Stimulated activated CD4-positive, alpha-beta T cell treated with anti-CD3 and anti-CD28 coated beads, Interleukin-15, amount 100 ng/mL, for 1 hour (primary cell): ENCODE measurements at places on chromosomes 11 and 22.

DNA sequence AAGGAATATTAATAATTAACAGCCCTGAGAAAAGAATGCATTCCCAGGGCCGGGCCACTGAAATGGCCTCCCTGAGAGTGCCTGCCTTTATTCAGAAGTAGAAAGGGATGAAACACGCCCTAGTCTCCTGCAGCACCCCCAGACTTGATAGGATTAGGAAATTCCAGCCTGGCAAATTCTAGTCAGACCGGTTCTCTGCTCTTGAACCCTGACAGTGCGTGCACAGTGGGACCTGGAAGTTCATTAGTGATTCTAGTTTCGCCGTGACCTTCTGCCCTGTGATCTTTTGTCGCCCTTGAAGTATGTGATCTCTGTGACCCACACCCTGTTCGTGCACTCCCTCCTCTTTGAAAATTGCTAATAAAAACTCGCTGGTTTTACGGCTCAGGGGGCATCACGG is 2.1 kb upstream of the GSTP1 start:
- no peak for DNase-seq

GRCh38 chr11:9132203-9132878 is 40.9 kb upstream of the SCUBE2 start:
- DNase-seq: no peak

DNA sequence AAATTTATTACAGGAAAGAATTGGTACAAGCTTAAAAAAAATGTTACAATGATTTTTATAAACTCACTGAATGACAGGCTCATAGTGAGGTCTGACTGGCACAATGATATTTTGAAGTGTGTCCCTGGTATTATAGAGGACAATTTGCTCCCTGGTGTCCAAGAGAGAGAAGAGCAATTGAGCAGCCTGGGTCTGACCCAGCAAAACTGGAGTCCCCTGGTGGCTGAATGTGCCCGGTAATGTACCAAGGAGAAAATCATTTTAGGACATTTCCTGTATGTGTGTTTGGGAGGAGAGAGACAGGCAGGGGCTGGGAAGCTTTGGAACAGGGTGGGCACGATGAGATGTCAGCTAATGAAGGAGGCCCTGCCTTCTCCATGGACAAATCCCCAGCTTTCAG is 125.3 kb downstream of the APOL5 start:
- DNase-seq: no peak

DNA sequence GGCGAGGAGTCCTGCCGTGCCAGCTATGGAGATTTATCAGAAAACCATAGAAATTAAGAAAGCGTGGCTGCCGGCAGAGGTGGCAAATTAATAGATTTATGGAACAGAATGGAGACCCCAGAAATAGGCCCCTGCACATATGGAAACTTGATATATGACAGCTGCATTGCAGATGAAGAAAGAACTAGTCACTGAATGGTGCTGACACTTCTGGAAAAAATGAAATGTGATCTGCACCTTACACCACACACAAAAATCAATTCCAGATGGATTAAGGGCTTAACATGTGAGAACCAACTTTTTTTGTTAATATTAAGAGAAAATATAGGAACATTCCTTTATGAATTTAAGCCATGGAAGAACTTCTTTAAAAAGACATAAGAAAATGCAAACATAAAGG is 40.3 kb upstream of the TSKU start:
- DNase-seq: no peak

DNA sequence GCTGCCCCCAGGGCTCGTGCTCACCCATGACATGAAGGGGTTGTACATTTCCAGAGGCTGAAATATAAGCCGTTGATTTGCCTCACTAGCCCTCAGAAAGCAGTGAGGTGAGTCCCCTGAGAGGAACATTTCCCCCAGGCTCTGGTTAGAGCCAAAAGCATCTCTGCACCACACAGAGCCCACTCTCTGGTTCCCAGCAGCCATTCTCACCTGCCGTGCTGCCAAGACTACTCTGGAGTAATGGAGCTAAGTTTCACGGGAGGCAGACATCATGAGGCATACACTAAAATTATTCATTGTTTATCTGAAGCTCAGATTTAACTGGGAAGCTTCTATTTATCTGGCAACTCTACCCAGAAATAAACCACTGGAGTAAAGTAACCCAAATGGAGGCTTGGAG is 40.8 kb downstream of the CACNA1I start:
- no peak for DNase-seq

DNA sequence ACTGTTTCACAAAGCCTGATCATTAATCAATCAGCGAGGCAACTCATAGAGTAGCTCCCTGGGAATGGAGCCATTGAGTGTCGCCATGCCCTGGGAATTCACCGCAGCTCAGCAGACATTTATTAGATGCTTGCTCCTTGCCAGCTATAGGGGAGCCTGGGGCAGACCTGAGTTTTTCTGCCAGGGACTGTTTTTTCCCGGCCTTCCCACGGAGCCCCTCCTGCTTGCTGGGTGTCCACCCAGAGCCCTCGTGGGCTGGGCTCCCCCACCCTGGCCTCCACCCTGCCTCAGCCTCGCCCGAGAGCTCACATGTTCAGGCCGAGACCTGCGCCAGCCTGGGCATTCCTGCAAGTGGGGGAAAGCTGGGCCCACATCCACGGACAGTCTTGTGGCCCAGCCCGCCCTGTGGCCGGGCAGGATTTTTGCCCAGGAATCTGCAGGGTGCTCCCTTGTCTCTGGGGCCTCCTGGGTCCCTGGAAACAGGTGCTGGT is 64.9 kb downstream of the SMIM38 start:
- no peak for DNase-seq

DNA sequence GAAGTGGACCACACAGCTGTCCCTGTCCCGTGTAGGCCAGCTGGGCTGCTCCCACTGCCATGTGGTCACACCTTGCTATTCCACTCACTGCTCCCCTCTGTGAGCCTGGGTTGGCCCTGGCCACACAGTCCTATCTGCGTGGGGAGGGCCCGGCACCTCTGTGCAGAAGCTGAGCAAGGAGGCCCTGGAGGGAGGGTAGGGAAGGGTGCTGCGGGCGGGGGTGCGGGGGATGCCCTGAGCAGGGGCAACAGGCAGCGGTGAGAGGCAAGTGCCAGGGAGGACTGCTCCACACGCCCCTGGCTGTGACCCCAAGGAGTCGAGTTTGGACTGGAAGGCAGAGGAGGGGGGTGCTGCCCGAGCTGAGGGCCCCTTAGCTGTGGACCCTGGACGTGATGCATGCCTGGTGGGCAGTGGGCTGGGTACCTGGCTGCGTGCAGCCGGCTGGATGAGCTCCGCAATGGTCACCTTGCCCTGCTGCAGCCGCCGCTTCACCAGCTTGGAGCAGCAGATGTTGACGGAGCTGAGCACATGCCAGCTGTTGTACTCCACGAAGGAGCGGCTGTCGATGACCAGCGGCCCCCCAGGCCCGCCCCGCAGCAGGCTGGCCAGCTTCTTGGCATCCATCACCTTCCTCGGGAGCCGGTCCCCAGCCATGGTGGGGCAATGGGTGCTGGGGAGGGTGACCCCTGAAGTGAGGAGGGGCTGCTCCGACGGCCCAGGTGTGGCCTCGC is 6.7 kb downstream of the DUSP8 start:
- no peak for DNase-seq

GRCh38 chr22:36522662-36523061 is 6.3 kb downstream of the EIF3D start:
- no peak for DNase-seq

DNA sequence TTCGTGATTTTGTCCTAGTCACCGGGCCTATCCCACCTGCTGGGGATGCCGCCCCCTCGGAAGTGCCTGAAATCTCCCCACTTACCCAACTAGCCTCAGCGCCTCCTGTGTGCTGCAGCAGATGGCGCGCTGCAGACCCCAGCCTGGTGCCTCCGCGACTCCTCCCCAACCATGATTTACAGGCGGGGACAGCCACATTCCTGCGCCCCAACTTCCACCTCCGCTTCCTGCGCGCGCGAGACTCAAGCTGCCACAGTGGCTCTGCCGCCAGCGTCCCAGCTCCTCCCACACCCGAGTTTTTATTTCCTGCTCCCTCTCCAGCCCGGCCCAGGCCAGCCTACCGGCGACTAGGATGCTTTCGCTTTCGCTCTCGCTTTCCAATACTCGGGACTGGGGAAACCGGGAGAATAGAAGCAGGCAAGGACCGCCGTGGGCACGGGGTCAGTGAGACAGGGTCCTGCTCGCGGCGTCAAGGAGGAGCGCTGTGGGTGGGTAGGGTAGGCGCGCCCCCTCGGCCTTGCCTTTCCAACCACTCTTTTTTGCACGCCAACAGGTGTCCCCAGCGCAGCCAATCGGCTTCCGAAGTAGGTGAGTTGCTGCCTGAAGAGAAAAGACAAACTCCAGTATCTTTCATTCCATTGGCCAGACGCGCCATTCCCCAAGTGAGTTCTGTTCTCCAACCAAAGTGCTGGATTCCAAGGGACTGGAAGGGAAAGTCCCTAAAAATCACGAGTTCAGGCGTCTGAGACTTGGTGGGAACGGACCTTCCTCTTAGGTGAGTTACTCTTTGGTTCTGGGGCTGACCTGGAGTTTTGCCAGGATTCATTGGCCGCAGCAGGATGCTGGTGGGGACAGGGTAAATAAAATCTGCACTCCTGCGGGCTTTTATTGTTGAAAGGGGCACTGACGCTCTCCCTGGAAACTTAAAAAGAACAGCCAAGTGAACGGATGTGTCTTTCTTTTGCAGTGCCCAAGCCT is at the start of gene FAM111A:
TSS of gene FAM111A (plus strand) at position 327 of the 978 bp plus-strand sequence. CDS start 6,017 bp downstream, outside the sequence.
- peak; percentile 56 for DNase-seq

GRCh38 chr11:22681281-22681812 is 14.9 kb downstream of the GAS2 start:
- DNase-seq: no peak

GRCh38 chr11:65850217-65851082 is 7.5 kb downstream of the CFL1 start:
- no peak for DNase-seq

DNA sequence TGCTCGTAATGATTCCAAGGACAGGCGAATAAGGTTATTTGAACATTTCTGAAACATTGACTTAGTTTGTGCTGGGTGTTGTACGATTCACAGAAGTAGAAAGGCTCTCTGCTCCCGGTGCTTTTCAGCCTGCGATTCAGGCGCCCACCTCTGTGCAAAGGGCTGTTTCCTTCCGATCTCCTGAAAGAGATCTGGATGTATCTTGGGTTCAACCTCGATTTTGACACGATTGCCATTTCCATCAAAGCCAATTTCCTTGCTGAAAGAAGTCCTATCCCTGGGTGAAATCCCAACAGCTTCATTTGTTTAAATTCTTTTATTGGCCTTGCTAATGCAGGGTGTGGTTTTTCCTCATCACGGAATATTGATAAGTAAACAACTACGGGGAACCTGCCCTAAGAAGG is 1.1 kb upstream of the ZC3H12C start:
- no peak for DNase-seq
